ENCODE measurements at places on chromosomes 12 and 14.

DNA sequence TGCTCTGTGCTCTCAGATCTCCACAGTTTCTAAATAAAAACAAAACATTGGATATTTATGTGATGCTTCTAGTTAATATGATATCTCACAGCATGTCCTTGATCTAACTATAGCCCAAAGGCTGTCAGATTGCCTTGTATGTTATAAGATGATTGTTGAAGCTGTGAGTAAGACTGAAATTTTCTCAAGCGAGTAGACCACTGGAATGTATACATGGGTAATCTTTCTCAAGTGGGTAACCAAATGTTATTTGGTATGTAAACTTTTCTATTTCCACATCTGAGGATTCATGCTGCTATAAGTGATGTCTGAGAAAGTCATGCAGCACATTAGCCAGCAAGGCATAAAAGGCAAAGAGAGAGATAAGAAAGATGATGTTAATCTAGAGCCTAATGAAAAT lies 886.7 kb downstream of the NRXN3 start:
- peak; percentile 28 for DNase-seq

DNA sequence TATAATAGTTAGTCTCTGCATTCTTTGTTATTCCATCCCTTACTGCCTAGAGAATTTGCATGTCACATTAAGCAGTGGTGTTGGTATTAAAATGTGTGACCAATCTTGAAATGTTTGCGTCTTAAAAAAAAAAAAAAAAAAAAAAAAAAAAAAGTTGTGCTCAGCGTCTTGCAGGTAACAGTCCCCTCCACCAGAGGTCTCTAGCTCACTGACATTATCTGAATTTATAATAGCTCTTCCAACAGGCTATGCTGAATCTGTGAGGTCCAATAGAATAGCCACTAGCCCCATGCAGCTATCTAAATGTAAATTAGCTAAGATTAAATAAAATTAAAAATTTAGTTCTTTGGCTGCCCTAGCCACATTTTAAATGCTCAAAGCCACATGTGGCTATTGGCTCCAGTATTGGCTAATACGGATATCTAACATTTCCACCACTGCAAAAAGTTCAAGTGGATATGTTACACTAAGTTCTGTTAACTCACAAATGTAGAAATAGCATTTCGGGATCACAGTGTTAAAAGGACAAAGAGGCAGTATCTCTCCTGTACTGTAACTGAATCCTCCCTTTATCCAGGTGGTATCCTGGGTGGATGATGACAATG lies 28.7 kb downstream of the NKX2-8 start:
- DNase-seq = peak; percentile 53

DNA sequence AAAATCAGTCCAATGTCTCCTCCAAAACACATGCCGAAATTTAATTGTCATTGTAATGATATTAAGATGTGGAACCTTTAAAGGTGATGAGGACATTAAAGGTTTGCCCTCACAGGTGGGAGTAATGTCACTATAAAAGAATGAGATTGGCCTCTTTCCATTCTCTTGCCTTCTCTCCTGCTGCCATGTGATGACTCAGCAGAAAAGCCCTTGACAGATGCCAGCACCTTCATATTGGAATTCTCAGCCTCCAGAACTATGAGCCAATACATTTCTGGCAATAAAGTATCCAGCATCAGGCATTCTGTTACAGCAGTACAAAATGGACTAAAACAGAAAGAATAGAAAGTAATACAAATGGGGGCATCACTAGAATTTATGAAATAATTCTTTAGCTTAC lies 609.7 kb downstream of the SLC16A7 start:
- peak; percentile 3 for DNase-seq

DNA sequence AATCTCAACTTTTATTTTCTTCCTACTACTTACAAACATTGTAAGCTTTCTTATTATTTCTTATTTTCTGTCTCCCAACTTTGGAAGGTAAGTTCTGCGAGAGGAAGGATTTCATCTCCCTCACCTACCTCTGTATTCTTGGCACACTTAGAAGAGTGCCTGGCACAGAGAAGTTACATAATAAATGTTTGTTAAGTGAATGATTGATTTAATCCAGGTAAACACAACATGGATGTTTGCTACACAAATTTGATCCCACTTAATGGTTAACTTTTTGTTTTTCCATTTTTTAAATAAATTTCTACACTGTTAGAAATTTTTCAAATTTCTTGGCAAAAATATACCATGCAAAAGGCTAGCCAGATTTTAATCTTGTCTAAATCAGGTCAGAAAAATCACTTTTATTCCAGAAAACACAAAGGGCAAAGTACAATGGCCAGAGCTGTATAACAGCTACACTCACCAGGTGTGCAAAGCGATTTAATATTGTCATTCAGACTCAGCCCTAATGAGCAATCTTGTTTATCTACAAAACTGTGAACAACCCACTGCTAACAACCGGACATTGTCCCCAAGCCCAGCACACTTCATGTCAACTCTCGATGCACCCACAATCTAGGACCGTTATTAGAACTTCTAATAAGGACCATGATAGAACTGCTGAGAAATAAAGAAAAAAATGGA lies 222.1 kb upstream of the EEA1 start:
- DNase-seq = no peak

GRCh38 chr12:123905319-123905925 lies 67.2 kb downstream of the CCDC92 start:
- DNase-seq = peak; percentile 73

DNA sequence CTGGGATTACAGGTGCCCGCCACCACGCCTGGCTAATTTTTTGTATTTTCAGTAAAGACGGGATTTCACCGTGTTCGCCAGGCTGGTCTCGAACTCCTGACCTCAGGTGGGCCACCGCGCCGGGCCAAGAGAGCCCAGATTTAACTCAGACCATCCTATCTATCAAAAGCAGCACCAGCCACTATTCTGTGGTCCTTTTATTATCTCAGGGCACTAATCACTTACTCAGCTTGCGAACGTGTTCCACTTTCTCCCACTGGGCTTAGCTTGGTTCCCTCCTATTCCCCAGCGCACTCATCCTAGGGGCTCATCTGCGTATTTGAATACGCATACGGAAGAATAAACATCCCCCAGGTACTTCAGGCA lies 16.2 kb upstream of the AACS start:
- no peak for DNase-seq

DNA sequence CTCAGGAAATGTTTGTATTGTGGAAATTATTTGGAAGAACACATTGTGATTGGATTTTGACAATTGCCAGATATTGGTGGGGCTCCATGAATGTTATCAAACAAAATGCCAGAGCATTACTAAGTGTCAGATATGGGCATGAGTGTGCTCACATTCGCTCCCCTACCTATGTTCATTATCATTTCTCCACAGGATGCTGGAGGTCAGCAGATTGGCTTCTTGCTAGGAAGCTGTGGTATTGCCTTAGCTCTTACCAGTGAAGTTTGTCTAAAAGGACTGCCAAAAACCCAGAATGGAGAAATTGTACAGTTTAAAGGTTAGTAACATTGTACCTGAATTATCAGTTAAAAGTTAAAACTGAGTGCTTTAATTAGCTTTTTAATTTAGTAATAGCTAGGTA lies 78.3 kb upstream of the ATF1 start:
- DNase-seq = no peak

DNA sequence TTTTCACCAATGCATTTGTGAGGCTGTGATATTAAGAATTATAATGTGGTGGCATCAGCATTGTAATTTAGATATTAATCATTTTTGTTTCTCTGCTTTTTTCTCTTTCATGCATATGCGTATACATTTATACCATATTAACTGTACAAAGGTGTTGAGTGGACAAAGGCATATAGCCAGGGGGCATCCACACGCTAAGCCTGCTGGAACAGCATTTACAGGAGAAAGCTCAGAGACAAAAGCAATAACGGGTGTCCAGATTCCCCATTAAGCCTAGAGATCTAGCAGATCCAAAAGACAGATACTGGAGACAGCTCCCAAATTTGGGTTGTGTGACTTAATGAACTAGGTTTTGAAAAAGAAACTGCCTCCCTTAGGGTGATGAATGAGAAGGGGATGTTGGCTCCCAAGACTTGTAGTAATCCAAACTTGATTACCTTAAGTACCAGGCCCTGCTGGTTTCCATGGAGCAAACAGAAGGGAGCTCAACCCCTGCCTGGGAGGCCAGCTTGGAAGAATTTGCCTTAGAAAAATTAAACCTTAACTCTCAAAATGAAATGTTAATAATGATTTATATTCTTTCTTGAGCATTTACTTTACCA lies 181.9 kb downstream of the SLC6A15 start:
- no peak for DNase-seq

- no peak for DNase-seq
Observed at GRCh38 chr12:111249018-111249370, 119.9 kb downstream of the PHETA1 start.
